NCI-H2107 (cell line): ENCODE measurements at places on chromosomes 12 and 14.

- no peak for DNase-seq
Observed at GRCh38 chr14:103607822-103608221, 21.2 kb upstream of the KLC1 start.

DNA sequence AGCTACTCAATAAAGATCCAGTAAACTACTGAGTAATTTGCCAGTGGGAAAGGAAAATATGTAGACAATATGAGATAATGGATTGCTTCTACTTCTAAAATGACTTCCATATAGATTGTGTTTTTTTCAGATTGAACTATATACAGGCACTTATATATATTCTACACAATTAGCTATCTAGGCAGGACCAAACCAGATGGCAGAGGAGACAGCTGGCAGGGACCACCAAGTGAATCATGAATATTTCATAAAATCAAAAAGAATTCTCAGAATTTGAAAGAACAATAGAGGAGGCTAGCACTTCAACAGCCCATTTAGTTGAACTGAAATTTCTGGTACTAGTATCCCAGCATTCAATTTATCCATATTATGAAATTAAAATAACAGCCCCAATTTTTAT lies 338.0 kb upstream of the RPL10L start:
- DNase-seq = no peak

- no peak for DNase-seq
Observed at GRCh38 chr12:92089559-92089958, 56.1 kb downstream of the BTG1 start.

DNA sequence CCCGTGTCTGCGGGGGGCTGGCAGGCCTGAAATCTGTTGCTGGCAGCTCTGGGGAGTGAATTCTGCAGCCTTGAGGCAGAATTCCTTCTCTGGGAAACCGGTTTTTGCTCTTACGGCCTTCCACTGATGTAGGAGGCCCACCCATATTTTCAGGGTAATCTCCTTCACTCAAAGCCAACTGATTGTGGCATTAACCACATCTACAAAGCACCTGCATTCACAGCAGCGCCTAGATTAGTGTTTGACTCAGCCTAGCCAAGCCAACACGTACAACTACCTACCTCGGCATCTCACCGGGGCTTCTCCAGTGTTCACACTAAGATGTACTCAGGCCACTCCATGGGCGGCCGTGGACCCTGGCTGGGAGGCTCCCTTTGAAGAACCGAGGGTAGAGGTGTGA lies 15.8 kb downstream of the C12orf43 start:
- DNase-seq = no peak

- no peak for DNase-seq
Observed at GRCh38 chr14:93549595-93549994, 118.9 kb downstream of the UNC79 start.

DNA sequence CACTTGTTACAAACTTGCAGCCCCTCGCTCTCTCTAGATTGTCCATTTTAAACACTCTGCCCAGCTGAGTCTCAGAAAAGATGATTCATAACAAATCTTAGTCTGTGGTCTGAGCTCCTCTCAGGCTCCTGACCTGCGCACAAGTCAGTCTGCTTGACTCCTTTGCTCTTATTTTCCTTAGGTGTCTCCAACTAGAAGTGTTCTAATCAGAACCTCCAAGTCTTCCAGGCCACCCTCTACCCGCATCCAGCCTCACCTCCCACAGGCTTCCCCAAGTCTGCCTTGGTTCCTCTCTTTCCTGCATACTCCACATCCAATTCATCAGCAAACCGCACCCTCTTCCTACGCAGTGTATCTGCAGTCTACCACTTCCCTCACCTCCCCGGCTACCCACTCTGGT lies 42.4 kb upstream of the BDKRB2 start:
- DNase-seq = no peak
